ENCODE measurements at places on chromosomes 2 and 18. TPM values are rescaled to one million over a fixed set of nuclear protein-coding genes. Genes with fewer than 3 reads are reported as not detected.
A peak's percentile ranks its signal among the peaks of the same experiment; 100 is the strongest.

DNA sequence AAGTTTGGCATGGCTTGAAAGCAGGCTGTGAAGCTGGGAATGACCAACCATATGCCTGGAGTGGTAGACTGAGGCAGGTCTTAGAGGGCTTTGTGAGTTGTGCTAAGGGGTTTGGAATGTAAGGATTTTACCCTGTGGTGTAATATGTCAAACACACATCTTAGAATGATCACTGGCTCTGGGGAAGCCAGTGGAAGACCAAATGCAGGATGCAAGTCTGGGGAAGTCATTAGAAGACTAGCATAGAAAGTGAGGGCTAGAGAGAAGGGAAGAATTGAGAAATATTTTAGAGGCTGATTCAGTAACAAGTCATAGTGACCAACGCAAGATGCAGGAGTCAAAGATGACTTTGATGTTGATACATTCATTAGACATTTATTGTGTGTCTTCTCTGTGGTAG is 3.5 kb upstream of the FHOD3 start:
- no peak overlapping the region for H3K4me3 ChIP-seq
- no peak for DNase-seq
- no peak overlapping the region for H3K27ac ChIP-seq
- H3K27me3 ChIP-seq: peaks cover 28% of the 10 kb centered on the region
- H3K4me1 ChIP-seq: peaks cover 20% of the 10 kb centered on the region
- no peaks in the 10 kb centered on the region for H3K36me3 ChIP-seq

DNA sequence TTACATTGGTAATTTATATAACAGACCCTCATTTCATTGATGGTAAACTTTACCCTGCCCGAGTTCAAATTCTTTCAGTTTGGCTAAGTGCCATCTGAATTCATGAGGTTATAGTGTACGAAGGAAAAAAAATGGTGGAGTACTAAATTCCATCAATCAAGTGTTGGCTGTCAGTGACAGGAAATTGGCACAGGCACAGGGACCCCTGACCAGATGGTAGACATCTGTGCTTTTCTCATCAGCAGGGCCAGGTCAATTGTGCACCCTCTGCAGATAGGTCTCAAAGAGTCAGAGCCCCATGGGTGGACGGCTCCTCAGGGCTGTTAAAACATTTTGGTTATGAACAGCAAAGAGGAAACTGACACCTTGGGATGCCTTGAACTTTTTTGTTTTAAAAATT is 439.2 kb downstream of the SETBP1 start:
- H3K4me1 ChIP-seq: no peaks in the 10 kb centered on the region
- no peaks in the 10 kb centered on the region for H3K27me3 ChIP-seq
- H3K36me3 ChIP-seq: no peaks in the 10 kb centered on the region
- H3K4me3 ChIP-seq: no peak overlapping the region
- no peak for DNase-seq

Gene CD207
- total RNA-seq: not detected

Gene TUBB8B
- total RNA-seq: not detected

Gene COX7A2L
- total RNA-seq: 122 TPM

Gene IL37
- total RNA-seq: not detected

DNA sequence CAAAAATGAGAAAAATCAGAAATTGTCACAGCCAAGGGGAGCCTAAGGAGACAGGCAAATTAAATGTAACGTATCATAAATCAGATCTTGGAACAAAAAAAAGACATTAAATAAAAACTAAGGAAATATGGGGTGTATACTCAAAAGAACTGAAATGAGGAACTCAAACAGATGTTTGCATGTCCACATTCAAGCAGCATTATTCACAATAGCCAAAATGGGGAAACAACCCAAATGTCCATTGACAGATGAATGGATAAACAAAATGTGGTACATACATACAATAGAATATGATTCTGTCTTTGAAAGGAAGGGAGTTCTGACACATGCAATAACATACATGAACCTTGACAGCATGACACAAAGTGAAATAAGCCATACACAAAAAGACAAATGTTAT is 155.8 kb upstream of the KLF7 start:
- no peak overlapping the region for H3K27ac ChIP-seq
- H3K27me3 ChIP-seq: no peaks in the 10 kb centered on the region
- no peaks in the 10 kb centered on the region for H3K4me1 ChIP-seq
- no peak for DNase-seq
- H3K36me3 ChIP-seq: no peaks in the 10 kb centered on the region
- H3K4me3 ChIP-seq: no peak overlapping the region

Gene MARS2
- total RNA-seq: 17.6 TPM

- no peaks in the 10 kb centered on the region for H3K36me3 ChIP-seq
- H3K4me3 ChIP-seq: no peak overlapping the region
- H3K27me3 ChIP-seq: no peaks in the 10 kb centered on the region
- peak; percentile 63 for DNase-seq
- no peaks in the 10 kb centered on the region for H3K4me1 ChIP-seq
- no peak overlapping the region for H3K27ac ChIP-seq
Measured at GRCh38 chr2:118865106-118865505, 17.7 kb upstream of the EN1 start.
